ENCODE measurements at places on chromosomes 6 and 20.

DNA sequence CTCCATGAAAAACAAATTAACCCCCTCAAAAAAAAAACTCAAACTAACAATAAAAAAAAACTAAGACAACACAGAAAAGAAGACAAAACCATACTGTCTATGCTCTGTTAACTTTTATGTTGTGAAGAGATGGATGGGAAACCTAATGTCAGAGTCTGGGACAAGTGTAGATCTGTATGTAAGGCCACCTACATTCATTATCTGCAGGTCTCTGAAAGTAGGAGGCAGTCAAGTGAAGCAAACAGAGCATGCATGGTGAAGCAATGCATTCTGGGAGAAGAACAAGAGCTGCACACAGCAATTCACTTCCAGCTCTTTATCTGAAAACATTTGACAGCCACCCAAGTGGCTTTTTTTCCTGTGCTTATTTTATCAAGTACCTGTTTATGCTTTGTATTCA, 452.0 kb downstream of the EPHA7 start:
- DNase-seq = no peak

GRCh38 chr6:24959319-24959718, 23.6 kb upstream of the RIPOR2 start:
- DNase-seq = no peak

- no peak for DNase-seq
Observed at GRCh38 chr20:29300579-29301551, 1956.6 kb upstream of the DEFB115 start.

GRCh38 chr6:52307900-52308372, 23.4 kb upstream of the MCM3 start:
- no peak for DNase-seq

DNA sequence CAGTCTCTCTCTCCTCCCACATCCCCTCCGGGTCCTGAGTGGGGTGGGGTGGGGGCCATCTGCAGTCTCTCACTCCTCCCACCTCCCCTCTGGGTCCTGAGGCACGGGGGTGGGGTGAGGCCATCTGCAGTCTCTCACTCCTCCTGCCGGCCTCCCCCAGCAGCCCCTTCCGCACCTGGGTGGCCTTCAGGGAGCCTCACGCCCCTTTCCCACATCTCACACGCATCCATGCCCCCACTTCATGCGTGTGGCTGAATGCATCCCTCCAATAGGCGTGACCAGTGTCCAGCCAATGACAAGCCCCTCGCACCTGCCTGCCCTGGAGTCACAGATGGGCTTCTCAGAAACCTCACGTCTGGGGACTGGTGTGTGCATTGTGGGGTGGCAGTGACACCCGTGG, 993 bp upstream of the SRMS start:
- no peak for DNase-seq

DNA sequence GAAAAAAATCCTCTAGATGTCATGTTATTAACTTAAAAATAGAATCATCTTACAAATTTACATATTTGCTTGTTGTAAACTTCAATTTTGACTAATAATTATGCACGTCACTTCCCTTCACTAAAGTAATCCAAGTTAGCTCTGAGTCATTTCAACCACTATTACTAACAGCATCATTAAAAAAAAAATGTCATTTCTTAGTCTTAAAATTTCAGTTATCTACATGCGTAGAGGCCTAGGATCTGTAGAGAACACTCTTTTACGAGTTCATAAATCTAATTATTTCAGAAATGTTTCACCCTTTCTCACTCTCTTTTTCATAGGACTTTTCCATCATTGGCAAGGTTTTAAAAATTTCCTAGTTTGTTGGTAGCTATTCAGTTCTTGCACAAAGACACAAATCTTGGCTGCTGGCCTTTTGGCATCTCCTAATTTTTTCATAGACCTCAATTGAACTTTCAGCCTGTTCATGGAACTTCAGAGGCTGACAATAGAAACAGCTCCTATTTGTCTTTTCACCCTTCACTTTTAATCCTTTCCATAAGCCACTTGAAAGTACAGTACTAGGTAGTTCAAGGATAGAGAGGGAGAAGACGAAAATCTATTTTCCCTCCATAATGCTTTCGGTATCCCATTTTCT, 61.5 kb downstream of the OGFRL1 start:
- DNase-seq = no peak

- DNase-seq = no peak
Observed at GRCh38 chr6:140043357-140043756, 668.9 kb upstream of the CITED2 start.

- no peak for DNase-seq
Observed at GRCh38 chr6:3966426-3966825, 112.5 kb downstream of the FAM217A start.

DNA sequence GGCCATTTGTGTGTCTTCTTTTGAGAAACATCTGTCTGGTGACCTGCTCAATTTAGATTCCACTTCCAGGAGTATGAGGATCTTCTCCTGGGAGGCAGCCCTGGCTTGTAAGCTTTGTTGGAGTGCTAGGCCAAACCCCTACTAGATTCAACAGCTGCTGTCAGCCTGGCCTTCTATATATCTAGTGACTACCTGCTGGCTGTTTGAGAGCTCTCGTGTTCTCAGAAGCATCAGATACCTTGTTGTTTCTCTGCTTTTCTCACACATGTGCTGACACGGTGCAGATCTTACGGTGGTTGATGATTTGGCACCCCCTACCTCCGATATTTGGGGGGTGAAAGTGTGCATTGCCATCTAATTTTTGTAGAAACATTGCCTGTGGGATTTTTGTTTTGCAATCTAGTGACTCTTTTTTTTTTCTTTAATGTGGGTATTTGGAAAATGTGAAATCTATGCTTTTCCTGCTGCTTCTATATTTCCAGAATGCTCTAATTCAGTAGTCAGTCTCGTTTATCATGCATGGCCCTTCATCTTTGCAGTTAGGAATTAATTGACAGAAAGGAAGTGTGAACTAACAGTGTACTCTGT, 4.7 kb downstream of the CCN2 start:
- no peak for DNase-seq

DNA sequence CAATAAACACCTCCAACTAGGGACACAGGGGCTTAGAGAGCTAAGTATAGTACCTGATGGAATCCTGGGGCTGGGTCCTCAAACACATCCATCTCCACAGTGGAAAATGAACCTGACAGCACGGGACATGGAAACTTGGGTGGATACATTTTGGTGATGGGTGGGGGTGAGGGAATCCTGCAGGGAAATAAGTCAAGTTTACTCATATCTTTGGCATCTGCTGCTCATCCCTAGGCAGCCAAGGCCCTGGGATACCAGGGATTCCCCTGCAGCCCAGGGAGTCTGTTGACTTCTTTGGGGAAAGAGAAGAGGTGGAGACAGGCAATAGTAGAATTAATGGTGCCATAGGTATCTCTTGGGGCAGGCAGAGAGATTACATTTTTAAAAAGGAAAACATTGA, 6.6 kb downstream of the APOBEC2 start:
- DNase-seq = no peak

- no peak for DNase-seq
Observed at GRCh38 chr20:41286240-41286851, 31.2 kb downstream of the ZHX3 start.

GRCh38 chr6:68572975-68573374, 62.1 kb upstream of the ADGRB3 start:
- no peak for DNase-seq

DNA sequence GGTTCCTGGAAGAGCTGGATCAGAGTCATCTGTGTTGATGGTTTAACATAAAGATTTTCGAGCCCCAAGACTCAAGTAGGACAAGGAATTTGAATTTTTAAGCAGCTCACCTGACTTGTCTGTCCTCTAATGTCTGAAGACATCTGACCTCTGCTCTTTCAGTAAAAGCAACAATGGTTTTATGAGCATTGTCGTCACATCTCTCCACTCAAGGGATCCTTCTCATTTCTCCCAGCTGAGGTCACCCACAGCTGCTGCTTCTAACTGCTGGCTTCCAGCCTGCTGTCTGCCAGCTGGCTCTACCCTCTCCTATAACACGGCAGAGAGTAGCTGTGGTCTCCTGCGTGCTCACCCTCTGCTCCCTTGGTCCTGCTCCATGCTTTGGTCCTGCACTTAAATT, 24.7 kb upstream of the HDAC2 start:
- no peak for DNase-seq

- DNase-seq = no peak
Observed at GRCh38 chr20:53767206-53767930, 173.7 kb upstream of the ZNF217 start.

DNA sequence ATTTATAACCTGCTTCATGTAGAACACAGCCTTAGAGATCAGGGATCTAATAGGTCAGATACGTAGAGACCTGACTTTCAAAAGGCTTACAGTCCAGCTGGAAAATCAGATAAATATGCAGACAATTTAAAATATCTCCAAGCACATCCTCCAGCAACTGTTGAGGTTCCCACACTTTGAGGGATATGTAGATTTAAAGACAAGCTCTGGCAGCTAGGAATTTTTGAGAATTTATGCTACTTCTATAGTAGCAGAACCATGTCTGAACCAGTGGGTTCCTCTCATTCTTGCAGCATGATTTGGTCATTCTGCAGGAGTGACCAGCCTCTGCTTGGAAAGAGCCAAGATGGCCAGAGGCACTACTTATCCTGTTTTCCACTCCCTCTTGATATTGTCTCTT, 60.5 kb downstream of the CYB5R4 start:
- no peak for DNase-seq

- DNase-seq = no peak
Observed at GRCh38 chr6:81834141-81834681, 81.7 kb upstream of the TENT5A start.

DNA sequence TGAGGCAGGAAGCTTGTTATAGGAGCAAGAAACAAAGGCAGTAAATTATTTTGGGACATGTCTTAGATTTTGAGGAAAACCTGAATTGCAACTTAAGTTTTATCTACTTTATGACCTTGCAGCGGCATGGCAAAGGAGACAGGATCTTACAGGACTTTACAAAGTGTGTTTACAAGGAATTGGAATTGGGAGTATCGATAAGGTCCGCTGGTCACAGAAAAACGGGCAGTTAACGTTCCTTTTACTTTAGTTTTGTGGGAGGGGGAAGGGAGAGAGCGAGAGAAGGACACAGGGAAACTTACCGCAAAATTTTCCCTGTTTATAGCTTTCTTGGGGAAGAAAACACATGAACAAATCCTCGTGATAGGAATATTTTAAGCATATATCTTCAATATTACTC, 1607.2 kb downstream of the GRIK2 start:
- DNase-seq = no peak

DNA sequence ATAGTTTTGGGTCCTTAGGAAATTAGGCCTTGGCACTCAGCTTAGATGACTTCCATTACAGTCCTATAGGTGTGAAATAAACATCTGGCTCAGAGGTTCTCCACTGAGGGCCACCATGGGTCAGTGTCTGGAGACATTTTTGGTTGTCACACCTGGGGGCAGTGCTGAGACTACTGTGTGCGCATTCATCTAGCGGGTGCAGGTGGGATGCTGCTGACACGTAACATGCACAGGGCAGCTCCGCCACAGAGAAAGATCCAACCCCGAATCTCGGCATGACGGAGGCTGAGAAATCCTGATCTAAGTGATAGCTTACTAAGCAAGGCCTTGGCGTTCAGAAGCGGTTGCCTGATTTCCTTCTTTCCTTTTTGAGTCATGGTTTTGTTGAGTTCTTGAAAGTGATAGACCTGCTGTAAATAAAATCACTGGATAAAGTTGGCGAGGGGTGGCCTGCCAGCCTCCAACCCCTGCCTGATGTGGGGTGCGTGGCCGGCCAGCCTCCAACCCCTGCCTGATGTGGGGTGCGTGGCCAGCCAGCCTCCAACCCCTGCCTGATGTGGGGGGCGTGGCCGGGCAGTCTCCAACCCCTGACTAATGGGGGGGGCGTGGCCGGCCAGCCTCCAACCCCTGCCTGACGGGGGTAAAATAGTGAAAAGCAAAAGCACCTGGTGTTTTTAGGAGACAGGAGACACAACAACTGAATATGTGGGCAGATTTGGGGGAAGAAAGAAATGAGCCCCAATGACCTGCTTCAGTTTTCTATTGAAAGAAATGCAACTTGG, 158.1 kb downstream of the CDH26 start:
- no peak for DNase-seq

DNA sequence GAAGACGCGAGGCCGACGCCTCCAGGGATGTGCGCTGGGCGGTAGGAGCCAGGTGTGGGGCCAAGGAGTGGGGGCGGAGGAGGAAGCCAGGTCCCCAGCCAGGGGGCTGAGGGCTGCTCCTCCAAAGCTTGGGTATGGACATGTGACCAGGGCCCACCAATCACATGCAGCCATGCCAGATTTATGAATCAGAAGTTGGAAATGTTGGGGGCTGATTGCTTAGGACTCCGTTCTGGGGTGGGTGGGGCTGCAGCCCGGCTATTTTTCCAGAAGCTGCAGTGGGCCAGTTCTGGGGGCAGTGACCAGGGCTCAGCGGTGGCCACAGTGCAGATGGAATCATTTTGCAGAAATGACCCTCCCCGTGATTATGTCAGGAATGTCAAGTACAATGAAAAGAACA, 96.0 kb downstream of the CEBPB start:
- DNase-seq = no peak

DNA sequence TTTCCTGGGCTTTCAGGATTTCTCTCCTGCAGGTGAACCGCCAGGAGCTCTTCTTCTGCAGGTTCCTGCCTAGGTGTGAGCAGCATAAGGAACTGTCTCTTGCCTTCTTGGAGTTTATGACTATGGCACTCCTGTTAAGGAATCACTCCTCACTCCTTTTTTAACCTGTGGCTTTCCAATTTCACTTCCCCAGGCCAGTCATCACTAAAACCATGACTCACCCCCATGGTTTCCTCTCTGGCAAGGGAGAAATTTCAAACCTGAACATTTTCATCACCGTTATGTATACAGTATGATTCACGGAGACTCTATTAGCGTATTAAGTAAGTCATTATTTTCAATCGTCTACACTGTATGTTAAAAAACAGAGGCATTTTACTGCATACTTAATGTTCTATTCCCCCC, 78.2 kb upstream of the ARID1B start:
- no peak for DNase-seq

DNA sequence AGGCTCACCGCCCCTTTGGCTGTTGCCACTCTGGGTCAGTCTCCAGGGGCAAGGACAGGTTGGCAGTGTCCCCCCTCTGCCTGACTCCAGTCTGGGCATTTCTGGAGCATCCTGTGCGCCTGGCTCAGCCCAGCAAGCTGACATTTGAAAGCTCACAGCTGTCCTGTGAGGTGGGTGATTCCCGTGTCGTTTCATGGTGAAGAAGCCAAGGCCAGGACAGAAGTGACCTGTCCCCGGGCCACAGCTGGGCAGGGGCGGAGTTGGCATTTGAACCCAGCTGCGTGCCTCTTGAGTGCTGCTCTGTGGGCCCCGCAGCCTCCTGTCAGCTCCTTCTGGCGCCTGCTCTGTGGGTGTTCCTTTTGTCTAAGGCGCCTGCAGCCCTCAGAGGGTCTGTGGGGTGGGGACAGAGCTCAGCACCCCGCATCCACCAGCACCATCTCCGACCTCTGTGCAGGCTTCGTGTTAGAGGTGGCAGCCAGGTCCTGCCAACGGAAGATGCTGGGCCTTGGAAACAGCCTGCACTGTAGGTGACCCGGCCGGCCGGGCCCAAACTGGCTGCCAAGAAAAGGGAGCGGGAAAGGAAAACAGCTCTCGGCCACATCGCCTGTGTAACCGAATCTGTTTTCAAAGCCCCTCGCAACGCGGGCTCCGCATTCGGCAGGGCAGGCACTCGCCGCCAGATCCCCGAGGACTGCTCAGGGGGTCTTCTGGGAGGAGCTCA, 5.8 kb upstream of the GATA5 start:
- DNase-seq = no peak

- DNase-seq = no peak
Observed at GRCh38 chr20:15570156-15570555, 1003.1 kb downstream of the KIF16B start.

All from stimulated activated CD4-positive, alpha-beta T cell treated with anti-CD3 and anti-CD28 coated beads, Interleukin-2, amount 100 ng/mL, for 24 hours (primary cell).